ENCODE measurements at places on chromosomes 2 and 18.

GRCh38 chr2:163652751-163653150 lies 83.1 kb downstream of the FIGN start:
- DNase-seq, result no peak

DNA sequence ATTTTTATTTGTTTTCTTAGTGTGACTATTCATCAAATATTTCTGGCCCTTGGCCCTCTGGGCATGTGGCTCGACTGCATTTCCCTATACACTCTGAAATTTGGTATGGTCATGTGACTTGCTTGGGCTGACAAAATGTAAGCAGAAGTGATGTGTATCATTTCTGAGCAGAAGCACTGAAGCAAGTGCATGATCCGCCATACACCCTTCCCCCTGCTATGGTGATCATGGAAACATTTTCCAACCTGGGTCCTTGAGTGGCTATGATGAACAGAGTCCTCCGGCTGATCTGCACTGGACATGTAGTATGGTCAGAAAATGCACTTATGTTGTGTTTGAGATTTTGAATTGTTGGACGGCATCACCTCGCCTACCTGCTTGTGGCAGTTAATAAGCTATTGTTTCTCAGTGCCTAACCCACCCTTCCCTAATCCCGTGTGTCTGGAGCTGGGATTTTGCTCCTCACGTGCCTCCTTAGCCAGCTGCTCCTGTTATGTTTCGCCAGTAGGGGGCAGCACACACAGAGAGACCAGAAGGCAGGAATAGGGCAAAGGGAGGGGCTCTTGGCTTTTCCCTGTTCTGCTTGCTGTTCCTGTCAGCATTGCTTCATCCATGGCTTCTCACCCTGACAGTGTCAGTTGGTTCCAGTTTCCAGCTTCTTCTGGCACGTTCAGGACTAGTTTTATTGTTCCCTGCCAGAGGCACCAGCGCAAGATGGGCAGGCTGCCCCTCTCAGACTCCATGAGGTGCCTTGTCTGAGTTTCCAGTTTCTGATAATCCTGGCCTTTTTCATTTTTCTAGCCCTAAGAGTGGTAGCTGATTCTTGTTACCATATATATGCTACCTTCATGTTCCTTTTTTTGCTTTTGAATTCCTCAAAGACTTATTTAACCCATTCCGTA lies 207.4 kb downstream of the ARL6IP6 start:
- peak; percentile 65 for DNase-seq

DNA sequence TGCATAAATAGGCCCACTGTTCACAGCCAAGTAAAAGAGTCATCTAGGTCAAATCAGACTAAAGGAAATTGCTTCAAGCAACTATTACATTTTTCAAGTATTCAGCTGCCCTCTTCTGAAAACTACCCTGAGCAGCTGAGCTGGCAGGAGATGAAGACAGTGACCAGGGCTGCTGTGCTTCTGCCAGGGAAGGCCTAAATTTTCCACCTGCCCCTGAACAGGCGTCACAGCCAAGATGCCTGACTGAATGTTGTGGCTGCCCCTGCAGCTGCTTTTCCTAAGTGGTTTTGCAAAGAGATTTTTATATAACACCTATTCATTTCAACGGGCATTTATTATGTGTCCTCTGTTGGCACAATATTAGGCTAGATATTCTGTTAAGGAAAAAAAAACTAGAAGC lies 96.7 kb upstream of the RPE start:
- DNase-seq, result no peak

DNA sequence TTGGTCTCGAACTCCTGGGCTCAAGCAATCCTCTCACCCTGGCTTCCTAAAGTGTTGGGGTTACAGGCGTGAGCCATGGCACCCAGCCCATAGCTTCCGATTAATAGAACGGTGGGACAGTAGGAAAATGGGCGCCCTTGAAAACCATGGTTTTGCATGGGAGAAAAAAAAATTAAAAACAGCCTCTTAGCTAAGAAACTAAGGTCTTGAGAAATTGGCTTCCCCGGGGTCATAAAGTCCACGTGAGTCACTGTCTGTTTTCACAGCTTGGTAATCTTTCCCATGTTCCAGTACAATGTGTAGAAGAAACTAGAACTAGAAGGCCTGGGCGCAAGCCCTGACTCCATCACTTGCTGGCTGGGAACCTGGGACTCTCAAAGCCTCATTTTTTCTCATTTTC lies 20.7 kb downstream of the B3GNT2 start:
- DNase-seq, result no peak

DNA sequence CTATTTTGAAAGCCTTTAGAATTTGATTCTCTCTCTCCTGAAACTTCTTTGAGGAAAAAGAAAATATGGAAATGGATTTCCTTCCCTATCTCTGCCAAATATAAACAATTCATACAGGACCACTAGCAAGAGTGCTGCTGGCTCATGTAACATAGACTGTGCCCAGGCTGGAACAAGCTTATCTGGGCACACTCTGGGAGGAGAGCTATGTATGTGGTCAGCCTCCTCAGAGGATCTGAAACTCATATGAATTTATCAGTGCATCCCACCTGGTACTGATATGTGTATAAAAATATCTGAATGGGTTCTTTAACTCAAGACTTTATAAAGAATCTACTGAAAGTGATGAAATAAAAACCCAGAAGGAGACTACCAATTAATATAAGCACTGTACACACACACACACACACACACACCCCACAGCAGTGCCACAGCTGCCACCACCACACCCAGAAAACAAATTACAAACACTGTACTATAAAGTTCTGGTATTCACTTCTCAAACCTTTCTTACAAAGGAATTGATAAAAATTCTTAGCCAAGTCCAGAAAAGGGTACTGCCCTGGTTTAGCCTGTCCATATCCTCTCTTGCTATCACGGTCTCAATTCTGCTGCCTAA lies 115.6 kb downstream of the IRS1 start:
- no peak for DNase-seq

- no peak for DNase-seq
These were observed 37.4 kb downstream of the HNRNPLL start for GRCh38 chr2:38565333-38565732.

- peak; percentile 70 for DNase-seq
These were observed 106.4 kb downstream of the POLR1A start for GRCh38 chr2:85999061-85999831.

DNA sequence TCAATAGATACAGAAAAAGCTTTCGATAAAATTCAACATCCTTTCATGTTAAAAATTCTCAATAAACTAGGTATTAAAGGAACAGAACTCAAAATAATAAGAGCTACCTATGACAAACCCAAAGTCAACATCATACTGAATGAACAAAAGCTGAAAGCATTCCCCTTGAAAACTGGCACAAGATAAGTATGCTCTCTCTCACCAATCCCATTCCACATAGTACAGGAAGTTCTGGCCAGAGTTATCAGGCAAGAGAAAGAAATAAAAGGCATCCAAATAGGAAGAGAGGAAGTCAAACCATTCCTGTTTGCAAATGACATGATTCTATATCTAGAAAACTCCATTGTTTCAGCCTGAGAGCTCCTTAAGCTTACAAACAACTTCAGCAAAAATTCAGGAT lies 1145.8 kb upstream of the DDX18 start:
- no peak for DNase-seq

- DNase-seq, result no peak
These were observed 4.6 kb downstream of the LOXL3 start for GRCh38 chr2:74548900-74549826.

- DNase-seq, result no peak
These were observed 49.8 kb downstream of the LDLRAD4 start for GRCh38 chr18:13268158-13269012.

DNA sequence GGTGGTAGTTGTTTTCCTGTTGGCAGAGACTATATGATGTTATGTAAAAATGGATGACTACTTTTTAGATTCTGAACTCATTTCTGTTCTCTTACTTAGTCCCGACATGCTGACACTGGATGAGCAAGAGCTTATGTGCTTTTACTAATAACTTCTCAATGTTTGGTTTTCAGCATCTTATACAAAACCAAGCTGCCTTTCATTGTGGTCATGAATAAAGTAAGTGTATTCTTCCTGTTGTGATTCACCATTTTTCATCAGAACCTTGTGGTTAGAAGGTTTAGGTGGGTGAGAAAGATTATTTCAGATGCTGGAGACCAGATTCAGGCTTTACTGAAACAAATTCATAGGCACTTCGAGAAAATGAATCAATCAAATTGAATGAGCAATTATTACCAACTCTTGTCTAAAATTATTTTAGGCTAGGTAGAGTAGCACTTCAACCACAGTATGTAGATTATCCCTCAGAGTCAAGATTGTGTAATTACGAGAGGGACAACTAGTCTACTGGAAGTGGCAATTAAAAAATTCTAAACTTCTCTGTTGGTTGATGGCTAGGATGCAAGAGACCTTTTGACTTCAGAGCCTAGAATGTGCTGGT lies 9.3 kb downstream of the GPN1 start:
- no peak for DNase-seq

DNA sequence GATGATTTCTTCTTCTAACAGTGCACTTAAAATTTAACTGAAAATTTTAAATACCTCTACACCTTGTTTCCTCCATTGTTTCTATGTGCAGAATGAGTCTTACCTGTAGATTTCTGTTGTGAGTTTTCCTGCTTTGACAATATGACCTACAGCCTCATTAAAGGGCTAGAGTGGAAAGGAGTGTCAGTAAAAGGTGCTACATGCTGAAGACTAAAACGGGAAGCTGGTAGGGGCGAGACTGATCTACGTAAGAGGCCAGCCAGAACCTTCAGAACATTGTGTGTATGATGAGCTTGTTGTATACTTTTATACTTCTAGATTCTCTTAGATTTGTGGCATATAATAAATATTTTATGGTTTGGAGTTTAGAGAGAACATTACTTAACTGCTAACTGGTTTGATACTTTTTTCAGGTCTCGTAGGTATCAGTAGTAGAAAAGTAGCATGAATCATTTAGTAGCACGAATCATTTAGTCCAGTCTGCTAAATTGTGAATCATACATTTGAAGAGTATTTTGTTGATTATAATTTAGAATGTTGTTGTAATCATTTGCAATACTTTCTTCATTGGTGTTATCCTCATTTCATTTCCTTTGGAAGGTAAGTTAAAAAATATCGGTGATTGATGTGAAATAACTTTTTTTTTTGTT lies 14.3 kb downstream of the INSIG2 start:
- DNase-seq, result no peak

DNA sequence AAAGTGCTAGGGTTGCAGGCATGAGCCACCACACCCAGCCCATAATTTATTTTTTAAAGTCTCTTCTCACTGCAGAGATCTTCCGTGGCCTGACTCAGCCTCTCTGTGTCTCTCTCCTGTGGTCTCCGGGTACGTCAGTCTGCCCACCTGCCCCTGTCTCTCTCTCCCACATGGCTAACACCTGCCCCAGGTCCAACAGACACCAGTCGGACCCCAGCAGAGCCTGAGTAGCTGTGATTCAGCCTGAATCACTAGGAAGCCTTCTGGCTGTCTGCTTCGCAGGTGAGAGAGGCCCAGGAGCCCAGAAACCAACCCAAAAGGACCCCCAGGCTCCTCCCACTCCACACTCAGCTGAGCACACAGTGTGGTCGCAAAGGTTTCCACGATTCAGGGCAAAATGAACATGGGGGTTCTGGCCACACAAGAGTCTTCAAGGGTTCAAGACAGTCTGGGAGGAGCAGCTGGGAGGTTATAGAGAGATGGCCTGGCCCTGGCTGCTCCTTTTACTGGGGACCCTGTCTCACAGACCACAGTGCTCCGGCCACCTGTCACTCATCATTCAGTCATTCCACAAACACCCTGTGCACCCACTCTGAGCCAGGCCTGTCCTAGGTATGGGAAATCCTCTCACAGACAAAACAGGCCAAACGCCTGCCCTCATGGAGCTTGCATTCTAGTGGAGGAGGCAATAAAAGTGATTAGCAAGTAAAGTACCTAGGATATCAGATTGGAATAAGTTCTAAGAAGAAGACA lies 8.6 kb downstream of the RUFY4 start:
- DNase-seq, result no peak

- DNase-seq, result no peak
These were observed 47.4 kb downstream of the TSPYL6 start for GRCh38 chr2:54208364-54209240.

- DNase-seq, result no peak
These were observed 48.4 kb downstream of the DTNA start for GRCh38 chr18:34758378-34758948.

DNA sequence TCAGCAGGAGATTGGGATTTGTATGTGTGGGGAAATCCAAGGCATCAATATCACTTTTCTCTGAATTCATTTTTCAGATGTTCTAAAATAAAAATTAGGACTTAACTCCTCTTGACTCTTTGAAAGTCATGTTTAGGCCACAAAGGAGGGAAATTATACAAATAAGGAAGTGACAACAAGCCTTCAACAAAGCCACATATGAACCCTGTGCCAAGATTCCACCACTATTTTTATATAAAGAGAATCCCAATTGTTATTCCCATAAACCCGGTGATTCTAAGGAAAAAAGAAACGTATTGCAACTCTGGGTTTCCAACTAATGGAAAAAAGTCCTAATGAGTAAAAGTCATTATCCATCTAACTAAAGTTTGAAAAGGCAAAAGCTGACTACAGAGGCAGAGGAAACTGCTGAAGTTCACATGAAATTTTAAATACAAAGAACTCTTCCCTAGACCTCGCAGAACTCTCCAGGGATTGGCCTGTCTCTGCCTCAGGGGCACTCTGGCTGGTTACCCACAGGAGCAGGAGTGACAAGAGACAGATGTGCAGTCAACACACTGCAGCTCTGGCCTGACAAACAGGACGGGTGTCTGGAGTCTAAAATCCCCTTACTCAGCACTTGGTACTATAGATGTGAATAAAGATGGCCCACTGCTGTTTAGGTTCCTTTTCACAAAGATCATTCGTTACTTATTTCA lies 11.5 kb downstream of the NPC1 start:
- no peak for DNase-seq

DNA sequence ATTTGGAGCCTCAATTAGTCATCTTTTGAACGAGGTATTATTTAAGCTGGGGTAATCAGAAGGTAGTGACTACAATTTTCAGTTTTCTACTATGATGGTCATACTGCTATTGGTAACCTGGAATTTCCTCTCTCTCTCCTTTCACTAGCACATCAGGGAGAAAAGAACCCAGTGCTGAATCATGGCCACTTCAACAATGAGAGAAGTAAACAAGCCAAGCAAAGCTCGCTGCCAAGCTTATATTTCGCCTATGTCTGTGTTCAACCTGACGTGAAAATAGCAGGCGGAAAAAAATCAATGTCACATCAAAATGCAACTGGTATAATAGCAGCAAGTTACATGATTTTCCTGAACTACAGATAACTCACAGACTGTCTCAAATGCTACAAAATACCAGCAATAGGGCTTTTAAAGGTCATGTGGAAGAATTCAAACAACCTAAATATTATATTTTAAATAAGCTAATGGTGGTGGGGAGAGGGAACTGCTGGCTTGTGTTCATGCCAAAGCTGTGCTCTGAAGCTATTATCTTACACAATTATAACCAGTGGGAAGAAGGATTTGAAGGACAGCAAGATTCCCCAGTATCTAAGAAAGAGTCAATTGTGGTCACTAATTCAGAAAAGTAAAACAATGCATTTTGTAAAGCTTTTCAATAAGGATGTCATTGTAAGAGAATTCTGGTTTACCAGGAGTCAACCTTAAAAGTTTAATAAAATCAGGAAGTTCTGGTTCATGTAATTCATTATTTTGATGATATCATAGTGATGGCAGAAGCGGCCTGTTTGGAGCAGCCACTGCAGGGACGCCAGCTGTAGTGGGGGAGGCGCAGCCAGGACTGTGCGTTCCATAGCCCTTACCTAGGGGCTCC lies 38.0 kb downstream of the RNF152 start:
- DNase-seq, result no peak

- no peak for DNase-seq
These were observed 92.3 kb upstream of the ZNF516 start for GRCh38 chr18:76587147-76587878.
